ENCODE measurements at places on chromosomes 2 and 18.

GRCh38 chr2:187055463-187055862 lies 206.5 kb upstream of the ZSWIM2 start:
- DNase-seq: no peak

DNA sequence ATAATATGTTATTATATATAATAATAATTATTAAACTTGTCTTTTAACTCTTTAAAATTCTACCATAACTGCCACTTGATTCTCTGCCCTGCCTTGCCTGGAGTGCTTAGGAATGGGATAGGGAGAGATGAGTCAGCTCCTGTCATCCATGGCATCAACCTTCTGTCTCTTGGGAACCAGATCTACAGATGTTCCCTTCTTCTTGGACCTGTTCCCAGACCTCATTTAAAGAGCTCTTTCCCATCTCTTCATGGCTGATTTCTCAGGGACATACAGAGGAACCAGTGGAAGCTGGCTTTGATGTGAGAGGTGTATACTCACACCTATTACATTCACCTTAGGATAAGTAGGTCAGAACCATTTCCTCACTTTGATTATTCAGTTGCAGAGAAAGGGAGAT lies 155.3 kb upstream of the MYO3B start:
- no peak for DNase-seq

DNA sequence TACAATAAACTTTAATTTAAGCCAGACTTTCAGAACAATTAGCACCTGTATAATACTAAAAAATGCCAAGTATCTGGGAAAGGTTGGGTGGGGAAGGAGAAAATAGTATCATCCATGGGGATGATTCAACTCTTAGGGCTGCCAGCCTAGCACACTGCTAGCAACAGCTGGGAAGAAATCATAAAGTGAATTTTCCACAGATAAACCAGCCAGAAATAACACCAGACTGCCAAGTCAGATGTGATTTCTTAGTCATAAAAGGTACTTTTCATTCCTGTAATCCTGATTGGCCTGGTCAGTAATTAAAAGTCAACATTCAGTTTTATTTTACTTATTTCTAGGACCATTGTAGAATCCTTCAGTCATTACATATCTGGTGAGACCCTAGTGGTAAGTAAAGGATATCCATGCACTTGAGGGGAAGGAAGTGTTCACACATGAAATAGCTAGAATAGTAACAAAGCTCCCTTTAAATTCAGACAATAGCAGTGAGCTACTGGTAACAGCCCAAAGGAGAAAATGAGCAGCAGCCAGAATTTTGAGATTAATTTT lies 59.4 kb downstream of the LIMS1 start:
- DNase-seq: no peak

DNA sequence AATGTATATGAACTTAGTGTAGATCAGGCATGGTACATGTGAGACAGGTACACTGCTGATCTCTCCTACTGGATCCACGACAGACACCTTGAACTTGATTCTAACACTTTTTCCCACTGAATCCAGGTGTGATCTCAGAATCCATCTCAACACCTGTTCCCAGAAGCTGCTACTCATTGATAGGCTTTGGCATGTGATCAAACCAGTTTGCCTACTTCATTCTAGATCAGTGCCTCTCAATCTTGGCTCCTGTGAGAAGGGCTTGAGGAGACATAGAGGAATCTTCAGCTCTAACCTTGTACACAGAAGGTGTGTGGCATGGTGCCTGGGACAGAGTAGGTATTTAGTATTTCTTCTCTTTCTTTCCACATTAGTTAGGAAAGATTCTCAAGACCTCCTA lies 212.3 kb upstream of the ATP5MC3 start:
- no peak for DNase-seq

GRCh38 chr18:46772357-46772756 lies 15.5 kb upstream of the ST8SIA5 start:
- no peak for DNase-seq

- DNase-seq: no peak
Measured at GRCh38 chr2:95165030-95165370, 609 bp upstream of the ZNF2 start.

DNA sequence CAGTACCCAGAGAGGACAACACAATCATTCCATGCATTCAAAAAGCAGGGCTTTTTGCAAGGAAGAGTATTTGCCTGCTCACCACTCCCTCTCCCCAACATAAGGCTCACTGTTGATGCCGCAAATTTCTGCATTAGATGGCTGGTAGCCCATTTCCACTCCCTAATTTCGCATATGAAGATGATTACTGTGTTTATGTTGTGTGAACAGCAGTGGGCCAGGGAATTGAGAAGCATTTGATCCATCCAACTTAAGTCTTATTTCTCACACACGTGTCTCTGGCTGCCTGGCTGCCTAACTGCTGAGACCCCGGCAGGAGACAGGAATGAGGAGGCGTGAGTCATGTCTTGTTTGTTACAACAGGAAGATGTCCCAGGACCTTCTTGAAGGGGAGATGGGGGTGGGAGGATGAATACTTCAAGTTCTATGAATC lies 294.1 kb downstream of the ALK start:
- no peak for DNase-seq

DNA sequence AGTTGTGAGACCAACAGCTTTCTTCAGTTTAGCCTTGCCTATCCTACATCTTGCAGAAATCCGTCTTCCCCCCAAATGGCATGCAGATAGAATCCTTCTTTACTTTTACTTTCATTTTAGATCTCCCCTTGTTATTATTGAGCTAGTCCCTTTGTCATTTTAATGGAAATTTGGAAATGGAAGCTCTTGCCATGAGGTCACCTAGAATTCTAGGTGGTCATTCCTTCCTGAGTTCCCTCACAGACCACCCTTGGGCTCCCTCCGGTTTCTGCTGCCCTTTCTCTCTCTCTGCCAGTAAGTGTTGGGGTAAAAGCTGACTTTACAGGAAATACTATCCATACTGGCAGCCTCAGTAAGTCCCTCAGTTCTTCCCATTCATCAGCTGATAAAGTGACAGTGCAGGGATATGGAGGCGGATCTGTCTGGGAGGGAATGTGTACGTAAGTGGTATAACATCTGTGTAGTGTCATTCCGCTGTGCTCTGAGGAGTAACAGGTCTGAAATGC lies 30.2 kb downstream of the ARHGAP25 start:
- no peak for DNase-seq

DNA sequence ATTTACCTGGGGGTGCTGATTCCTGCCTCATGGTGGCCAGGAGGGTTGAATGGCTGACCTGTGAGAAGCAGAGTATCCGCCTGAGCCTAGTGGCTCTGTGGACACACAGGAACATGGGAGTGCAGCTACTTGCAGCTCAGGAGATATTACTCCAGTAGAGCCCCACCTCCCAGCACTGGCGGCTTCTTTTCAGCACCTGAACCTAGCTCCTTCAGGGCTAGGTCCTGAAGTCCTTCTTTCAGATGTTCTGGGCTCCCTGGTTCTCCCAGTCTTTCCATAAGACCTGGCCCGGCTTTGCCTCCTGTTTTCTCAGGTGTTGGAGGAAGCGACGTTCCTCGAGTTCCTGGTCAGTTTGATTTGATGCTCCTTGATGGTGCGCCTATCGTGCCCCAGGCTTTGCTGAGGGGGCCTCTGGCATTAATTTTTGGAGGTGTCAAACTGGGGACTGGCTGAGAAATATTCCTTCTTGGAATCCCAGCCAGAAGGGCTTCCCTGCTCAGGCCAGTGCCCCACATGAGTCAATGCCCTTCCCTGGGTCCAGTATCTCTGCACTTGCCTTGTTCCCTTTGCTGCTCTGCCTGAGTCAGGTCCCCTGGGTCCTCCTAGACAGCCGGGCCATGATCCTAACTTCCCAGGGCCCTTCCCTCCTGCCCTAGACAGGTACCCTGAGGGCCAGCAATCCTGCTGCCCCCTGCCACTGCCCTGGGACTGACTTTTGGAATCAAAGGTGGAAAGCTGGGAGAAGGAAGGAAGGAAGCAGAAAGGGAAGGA lies 110.7 kb upstream of the HAAO start:
- no peak for DNase-seq

DNA sequence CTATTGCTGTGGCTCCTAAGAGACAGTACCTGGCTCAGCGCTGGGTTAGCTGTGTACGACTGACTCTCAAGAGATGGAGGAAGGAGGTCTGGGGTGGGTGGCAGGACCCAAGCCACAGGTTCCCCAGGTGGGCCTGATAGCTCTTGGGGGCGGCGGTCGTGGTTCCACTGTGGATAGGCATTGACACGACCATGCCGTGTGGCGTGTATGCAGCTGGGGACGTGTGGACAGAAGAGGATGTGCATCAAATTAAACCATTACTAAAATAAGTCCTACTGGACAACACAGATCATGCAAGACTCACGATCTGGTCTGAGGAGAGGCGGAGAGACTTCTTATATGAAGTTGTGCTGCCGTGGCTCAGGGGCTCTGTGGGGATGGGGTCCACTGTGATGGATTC lies 78.1 kb downstream of the EMILIN2 start:
- DNase-seq: no peak

- DNase-seq: no peak
Measured at GRCh38 chr2:226352941-226353560, 446.6 kb downstream of the IRS1 start.

DNA sequence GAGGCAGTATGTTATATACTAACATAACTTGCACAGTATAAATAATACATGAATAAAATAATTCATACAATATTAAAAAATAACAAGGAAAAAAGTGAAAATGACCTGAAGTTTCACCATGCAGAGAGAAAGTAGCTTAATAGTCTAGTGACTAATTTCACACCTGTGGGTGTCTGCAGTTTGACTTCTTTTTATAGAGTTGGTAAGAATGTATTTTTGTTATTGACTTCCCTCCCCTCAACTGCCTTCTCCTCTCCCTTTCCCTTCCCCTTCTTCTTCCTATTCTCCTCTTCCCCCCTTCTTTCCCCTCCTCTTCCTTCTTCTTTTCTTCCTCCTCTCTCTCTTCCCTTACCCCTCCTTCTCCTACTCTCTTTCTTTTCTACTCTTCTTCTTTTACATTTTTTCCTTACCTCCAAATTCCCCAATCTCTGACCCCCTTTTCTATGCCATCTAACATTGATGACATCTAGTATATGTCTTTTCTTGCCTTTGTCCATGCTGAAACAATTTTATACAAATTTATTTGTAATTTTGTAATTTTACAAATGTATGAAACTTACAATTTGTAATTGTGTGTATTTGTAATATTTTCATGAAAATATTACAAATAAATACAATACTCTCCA lies 3.1 kb downstream of the DNAH6 start:
- no peak for DNase-seq

GRCh38 chr2:195122653-195123052 lies 534.4 kb upstream of the SLC39A10 start:
- no peak for DNase-seq

GRCh38 chr18:61597316-61597715 lies 264.1 kb downstream of the CDH20 start:
- no peak for DNase-seq

- DNase-seq: no peak
Measured at GRCh38 chr2:236747426-236747825, 177.8 kb downstream of the ACKR3 start.

DNA sequence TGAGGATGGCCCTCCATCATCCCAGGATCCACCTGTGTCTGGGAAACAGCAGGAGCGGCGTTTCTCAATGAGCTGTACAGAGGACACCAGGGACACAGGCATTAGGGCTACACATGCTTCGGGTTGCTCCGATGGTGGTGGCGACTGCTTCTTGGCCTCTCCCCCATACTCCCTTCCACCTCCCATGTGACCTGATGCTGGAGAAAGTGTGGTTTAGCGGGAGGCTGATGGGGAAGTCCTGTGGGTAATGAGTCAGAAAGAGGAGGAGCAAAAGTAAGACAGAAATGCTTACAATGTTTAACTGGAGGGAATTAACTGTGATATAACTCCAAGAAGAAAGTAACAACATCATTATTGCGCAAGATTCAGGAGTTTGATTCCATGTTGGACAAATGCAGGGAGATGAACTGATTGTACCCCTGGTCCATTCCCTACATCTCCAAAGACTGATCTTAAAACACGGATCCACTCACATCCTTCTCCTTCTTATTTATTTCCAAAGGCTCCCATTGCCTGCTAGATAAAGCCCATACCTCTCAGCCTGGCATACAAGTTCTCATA lies 186.6 kb downstream of the NRP2 start:
- DNase-seq: no peak

DNA sequence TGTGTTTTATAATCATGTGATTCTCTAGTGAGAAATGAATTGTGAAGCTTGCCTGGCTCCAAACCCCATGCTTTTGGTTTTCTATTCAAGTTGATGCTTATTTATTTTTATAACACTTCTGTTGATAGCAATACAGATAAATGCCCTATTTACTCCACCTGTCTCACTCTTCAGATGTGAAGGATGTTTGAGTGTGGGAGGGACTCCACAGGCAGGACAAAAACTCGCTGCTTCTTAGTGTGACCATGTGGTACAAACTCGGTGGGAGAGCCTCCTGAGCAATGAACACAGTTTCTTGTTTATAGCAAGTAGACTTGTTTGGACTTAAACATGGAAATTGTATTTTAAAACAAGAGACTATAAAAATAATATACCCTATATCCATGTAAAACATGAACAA lies 219.7 kb downstream of the GULP1 start:
- DNase-seq: no peak

- no peak for DNase-seq
Measured at GRCh38 chr2:146417942-146418341, 1426.9 kb upstream of the ACVR2A start.

- DNase-seq: no peak
Measured at GRCh38 chr2:175557810-175558377, 376.4 kb upstream of the ATP5MC3 start.

DNA sequence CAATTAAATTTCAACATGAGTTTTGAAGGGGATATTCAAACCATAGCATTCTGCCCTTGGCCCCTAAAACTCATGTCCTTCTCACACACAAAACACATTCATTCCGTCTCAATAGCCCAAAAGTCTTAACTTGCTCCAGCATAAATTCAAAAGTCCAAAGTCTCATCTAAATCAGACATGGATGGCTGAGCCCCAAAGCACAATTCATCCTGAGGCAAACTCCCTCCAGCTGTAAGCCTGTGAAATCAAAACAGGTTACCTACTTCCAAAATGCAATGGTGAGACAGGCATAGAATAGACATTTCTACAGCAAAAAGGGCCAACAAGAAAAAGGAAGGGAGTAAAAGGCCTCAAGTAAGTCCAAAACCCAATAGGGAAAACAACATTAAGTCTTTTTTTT lies 245.8 kb downstream of the TTC32 start:
- DNase-seq: no peak
